ENCODE measurements at places on chromosomes 6 and 20. TPM values are rescaled to one million over a fixed set of nuclear protein-coding genes. Genes with fewer than 3 reads are reported as not detected.

Gene LRP11
- total RNA-seq, result 129 TPM

Gene SRSF12
- total RNA-seq, result 1.1 TPM

Gene IYD
- total RNA-seq, result not detected

Gene FNDC11
- total RNA-seq, result 1.1 TPM

Gene GSTA2
- total RNA-seq, result not detected

Measured in hair follicular keratinocyte (primary cell).